EL (cell line): ENCODE measurements at places on chromosomes 2 and 18.

- no peak for DNase-seq
Measured at GRCh38 chr2:213627054-213627710, 342.9 kb downstream of the SPAG16 start.

GRCh38 chr2:18540872-18541271 is 19.6 kb downstream of the RDH14 start:
- no peak for DNase-seq

DNA sequence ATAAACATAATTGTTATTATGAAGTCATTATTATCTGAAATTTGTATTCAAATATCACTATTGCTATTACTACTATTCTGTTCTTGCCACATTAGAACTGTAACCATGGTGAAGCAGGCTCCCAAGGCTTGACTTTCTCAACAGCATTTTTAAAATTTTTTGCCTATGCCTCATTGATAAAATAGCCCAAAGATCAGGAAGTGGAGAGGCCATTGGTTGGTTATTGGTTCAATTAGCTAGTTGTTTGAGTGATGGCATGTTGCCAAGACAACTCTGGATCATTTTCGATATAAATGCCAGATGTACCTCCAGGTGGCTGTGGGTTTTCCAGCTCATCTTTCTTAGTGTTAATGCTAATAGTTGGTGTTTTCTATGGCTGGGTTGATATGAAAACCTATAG is 513.5 kb downstream of the TRIB2 start:
- DNase-seq, result peak; percentile 2

GRCh38 chr18:56709463-56709862 is 58.3 kb downstream of the WDR7 start:
- DNase-seq, result peak; percentile 81

- peak; percentile 67 for DNase-seq
Measured at GRCh38 chr2:200252265-200253067, 54.0 kb upstream of the SPATS2L start.

DNA sequence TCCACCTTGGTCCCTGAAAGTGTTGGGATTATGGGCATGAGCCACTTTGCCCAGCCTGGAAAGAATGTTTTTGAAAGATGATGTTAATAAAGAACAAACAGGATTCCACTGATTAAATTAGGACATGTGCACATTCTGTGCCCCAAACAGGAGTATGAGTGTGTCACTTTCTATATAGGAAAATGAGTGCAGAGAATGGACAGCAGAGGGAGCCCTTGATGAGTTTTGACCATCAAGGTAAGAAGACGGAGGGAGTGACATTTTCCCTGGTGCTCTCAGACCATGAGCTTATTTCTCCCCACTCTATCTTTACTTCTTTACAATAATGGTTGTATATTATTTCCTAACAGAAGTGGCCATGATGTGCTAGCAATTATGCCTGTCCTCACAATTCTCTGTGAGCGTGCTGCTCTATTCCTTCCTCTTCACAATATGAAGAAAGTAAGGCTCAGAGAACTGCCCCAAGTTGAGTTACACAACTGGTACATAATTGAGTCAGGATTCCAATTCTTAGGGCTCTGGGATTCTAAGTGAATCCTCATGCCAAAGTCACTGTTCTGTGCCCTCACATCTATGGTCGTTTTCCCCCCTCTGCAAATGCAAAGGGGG is 20.6 kb downstream of the RPL37A start:
- peak; percentile 78 for DNase-seq

DNA sequence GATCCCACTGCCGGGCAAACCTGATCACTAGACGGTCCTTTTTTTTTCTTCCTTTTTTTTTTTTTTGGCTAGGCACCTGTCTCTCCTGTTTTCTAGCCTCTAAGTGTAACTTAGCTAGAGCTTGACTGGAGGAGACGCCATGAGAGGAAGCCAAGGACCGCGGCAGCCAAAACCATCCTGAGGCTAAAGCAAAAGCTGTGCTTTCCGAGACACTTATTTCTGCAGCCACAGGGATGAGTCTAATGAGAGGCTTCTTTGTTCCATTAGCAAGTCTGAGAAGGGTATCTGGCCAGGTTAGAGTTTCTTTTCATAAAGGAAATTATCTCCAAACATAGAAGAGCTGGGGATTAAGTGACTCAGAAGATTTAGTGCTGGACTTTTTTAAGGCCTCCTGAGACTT is 7.3 kb upstream of the CXCR4 start:
- no peak for DNase-seq

- peak; percentile 17 for DNase-seq
Measured at GRCh38 chr2:54416166-54416813, 39.8 kb upstream of the SPTBN1 start.

- no peak for DNase-seq
Measured at GRCh38 chr2:171864357-171864985, 29.6 kb downstream of the SLC25A12 start.

DNA sequence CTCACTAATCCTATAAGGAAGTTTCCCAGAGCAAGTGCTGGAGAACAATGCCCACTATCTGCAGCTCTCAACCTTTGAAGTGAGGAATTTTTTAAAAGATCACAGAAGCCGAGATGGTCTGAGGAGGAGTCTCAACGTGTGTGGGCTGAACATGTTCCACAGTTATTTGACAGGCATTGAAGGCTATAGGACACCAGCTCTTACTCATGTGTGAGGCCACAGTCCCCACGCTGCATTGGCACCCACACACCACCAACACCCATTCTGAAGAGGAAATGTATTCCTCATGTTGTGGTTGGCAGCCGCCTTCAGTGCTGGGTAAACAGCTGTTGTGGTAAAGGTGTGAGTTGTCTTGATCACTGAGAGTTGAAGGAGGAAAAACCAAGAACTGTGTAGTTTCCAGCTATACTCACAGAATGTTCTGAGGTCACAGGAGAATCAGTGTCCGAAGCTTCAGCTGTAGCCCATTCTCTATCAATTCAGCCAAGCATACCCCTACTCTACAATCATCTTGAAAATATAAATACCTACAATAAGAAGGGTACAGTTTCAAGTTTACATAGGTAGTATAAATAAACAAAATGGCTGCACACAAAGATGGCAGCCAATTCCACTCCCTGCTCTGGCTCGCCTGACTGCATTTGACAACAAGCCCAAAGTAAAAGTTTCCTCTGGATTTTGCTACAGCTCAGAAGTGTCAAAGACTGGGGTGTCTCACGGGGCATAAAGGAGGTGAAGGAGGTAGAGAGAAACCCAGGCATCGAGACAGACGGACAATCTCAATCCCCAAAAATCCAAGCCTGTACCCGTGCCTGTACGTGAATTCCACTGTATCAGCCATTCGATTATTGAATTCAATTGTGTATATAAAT is 12.1 kb downstream of the CD226 start:
- DNase-seq, result no peak

- no peak for DNase-seq
Measured at GRCh38 chr18:79242246-79242645, 153.5 kb upstream of the NFATC1 start.

- DNase-seq, result no peak
Measured at GRCh38 chr2:25112113-25112512, 56.3 kb downstream of the POMC start.

DNA sequence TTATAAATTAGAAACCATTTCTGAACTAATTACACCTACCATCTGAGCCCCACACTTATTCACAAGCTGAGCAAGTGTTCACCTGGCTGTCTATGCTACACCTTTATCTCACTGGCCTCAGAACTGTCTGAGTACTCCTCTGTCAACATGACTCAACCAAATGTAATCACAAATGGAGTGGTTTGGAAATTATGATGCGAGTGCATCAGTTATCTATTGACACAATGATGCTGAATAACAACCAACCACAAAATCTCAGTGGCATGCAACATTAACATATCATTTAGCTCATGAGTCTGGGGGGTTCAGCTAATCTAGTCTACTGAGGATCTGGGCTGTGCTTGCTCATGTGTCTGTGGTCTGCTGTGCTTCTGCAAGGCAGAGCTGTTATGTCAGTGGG is 184.2 kb upstream of the NXPH2 start:
- DNase-seq, result no peak

GRCh38 chr2:46364797-46365457 is 67.7 kb downstream of the EPAS1 start:
- DNase-seq, result peak; percentile 69

GRCh38 chr2:133952420-133952819 is 301.5 kb upstream of the MGAT5 start:
- DNase-seq, result no peak

DNA sequence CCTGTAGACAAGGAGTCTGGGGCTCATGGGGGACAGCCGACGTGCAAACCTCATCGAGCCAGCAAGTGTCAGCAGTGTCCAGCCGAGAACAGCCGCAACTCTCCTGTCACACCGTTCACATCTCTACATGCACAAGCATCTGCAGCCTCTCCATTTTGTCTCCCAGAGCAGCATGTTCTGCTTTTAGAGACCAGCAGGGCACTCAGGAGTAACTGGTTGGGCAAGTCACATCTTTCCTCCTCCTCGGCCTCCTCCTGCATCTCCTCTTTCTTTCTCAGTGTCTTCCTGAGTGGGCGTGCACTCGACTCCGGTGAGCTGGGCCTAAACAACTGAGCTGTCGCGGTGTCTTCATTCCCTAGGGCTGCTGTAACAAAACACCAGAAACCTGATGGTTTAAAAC is 249.9 kb downstream of the SH3BP4 start:
- DNase-seq, result no peak

- DNase-seq, result no peak
Measured at GRCh38 chr2:27296481-27296880, 11.8 kb downstream of the UCN start.

- no peak for DNase-seq
Measured at GRCh38 chr2:189679226-189679625, 4.8 kb downstream of the ANKAR start.

GRCh38 chr18:68177807-68178702 is 536.9 kb downstream of the TMX3 start:
- peak; percentile 98 for DNase-seq

GRCh38 chr2:113905886-113906285 is 16.0 kb downstream of the ACTR3 start:
- DNase-seq, result no peak

GRCh38 chr2:200961674-200962073 is 1.8 kb downstream of the ORC2 start:
- DNase-seq, result no peak

DNA sequence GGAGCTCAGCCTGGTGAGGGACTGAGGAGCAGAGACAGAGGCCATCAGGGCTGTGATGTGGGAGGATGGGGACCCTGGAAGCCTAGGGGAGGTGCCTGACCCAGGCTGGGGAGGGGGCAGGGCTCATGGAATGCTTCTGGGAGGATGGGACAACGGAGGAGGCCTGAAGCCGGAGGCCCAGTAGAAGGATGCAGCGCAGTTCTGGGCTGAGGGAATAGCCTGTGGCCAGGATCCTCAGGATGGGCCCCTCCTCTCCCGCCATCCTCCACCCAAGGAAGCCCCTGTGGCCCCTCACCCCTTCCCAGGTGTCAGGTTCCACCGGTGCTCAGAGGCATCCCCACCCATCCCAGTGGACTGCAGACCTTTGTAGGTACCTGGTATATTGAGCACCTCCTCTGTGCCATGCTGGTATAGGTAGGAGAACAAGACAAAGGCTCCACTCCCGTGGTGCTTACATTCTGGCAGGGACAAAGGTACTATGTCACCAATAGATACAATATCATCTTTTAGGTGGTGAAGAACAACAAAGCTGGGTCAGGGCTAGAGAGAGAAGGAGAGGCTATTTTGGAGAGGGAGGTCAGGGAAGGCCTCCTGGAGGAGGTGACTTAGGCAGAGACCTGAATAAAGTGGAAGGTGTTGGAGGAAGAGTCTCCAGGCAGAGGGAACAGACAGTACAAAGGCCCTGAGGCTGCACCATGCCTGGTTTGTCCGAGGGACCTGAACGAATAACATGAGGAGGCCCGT is 2.7 kb downstream of the ZAP70 start:
- no peak for DNase-seq

DNA sequence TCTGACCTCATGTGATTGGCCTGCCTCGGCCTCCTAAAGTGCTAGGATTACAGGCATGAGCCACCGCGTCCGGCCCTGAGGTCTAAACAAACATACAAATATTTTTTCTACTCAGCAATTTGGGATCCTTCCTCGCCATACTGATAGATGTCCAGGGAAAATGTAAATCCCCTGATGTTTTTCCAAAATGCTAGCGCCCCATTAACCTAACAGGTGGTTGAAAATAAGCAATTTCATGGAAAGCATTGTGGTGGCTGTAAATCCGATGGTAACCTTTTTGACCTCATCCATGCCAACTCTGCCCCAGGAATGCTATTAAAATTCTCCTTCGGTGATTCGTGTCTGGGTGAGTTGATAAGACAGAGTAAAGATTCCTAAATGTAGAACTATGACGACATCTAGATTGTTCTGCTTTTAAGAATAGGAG is 19.3 kb downstream of the GEMIN6 start:
- DNase-seq, result peak; percentile 48

GRCh38 chr2:129879614-129880180 is 99.8 kb upstream of the RAB6C start:
- DNase-seq, result no peak

DNA sequence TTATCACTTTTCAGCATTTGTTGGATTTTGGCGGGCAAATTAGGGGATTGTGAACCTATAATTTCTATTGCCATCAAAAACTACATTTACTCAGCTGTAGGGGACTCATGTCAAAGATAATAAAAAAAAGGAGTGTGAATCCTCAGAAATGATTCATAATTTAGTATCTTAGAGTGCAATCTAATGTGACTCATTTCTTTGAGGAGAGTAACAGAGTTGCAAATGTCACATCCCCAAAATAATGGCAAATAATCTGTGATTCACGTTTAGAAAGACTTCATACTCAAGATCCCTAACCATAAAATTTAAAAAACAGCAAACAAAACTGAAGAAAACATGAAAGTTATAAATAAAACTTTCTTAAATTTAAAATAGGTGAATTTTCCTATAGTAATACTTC is 373.0 kb downstream of the CDH2 start:
- DNase-seq, result peak; percentile 56

DNA sequence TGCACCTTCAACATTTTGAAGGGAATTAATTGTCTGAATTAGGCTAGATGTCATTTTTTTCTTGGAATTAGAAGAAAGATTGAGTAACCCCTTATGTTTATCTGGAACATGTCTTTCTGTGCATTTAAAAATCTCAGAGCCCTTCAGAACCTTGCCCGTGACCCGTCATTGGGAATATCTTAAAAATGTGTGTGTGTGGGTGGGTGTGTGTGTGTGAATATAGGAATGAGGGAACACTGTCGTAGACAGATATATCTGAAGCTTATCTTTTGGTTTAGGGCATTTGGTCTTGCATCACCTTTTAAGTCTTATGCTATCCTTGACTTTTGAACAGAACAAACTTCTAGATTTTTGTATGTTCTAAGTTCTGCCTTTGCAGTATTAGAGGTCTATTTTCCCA is 13.5 kb upstream of the IL1RL1 start:
- no peak for DNase-seq

DNA sequence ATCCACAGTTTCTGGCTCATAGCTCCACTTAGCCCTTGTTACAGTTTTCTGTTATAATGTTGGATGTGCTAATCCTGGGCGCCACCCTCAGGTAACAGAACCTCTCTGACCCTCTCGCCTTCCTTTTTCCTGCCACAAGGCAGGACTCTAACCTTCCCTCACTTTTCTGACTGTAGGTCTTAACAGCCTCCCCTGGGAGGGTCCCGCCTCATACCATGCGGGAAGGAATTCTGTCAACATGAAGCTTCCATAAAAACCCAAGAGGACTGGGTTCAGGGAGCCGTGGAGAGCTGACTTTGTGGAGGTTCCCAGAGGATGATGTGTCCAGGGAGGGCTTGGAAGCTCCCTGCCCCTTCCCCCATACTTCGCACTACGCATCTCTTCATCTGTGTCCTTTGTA is 11.9 kb upstream of the RAB17 start:
- DNase-seq, result no peak
